Lower leg skin (tissue), 4 donors: ENCODE measurements at places on chromosomes 7 and 10.

DNA sequence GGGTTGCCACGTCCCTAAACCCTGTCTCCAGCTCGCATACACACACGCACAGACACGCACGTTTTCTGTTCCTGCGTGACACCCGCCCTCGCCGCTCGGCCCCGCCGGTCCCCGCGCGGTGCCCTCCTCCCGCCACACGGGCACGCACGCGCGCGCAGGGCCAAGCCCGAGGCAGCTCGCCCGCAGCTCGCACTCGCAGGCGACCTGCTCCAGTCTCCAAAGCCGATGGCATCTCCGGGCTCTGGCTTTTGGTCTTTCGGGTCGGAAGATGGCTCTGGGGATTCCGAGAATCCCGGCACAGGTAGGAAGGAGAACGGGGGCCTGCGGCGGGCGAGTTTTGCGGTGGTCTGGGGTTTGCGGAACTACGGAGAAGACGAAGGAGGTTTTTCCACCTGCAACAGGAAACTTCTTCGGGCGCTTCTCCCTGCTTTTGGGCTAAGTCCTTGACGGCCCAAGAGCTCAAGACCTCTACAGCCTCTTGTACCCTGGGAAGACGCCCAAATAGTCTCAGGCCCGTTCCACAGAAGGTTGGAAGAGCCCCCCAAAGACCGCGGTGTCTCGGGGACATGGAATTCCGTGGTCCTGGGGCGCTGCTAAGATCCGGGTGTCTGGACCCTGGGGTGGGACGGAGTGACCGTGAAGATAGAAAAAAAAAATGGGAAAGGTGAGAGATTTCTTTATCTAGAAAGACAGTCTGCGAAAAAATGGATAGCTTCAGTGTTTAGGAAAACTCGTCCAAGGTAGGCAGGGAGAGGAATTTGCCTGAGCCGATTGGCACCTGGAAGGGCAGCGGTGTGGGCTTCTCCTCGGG lies at the start of gene GAD2:
TSS of gene GAD2 (plus strand) at position 190 of the 811 bp plus-strand sequence. CDS start at position 226, 36 bp downstream.
- DNase-seq = no peak

DNA sequence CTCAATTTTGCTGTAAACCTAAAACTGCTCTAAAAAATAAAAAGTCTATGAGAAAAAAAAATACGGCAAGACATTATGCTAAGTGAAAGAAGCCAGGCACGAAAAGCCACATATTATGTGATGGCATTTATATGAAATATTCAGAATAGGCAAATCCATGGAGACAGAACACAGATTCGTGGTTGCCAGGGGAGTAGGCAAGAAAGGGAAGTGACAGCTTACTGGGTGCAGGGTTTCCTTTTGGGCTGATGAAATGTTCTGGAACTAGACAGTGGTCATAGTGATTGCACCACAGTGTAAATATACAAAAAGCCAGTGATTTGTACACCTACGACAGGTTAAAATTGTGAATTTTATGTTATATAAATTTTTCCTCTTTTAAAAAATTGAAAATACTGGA lies 41.3 kb upstream of the GLI3 start:
- no peak for DNase-seq

GRCh38 chr7:4386190-4386589 lies 295.9 kb upstream of the FOXK1 start:
- DNase-seq = no peak

- DNase-seq = no peak
Observed at GRCh38 chr7:760006-760405, 32.9 kb upstream of the PRKAR1B start.

GRCh38 chr10:8840356-8840755 lies 785.9 kb downstream of the GATA3 start:
- DNase-seq = no peak

DNA sequence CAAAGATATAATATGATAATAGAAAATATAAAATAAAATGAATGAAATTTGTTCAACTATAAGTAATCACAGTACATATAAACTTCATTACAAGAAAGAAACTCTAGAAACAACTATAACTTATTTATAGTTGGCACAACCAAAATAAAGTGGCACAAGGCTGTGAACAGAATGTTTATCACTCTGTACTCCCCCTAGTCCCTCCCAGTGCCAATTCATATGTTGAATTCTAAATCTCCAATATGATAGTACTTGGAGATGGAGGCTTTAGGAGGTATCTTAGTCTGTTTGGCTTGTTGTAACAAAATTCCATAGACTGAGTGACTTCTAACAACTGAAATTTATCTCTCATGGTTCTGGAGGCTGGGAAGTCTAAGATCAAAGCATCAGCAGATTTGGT lies 145.0 kb upstream of the TMEM229A start:
- DNase-seq = no peak

DNA sequence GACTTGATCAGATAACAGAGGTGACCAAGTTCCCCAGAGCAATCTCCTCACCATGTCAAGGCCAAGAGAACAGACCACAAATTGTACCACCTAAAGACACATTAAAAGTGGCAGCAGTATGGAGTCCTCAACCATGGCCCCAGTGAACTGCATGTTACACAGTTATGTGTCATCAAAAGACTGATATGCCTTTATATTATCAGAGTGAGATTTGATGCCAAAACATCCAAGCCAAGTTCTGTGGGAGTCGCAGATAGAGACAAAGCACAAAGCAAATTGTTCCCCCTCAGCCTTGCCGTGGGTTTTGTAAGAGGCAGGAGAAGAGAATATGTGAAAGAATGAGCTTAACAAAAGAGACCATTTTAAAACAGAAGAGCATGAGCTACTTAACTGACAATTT lies 39.2 kb upstream of the TES start:
- no peak for DNase-seq

DNA sequence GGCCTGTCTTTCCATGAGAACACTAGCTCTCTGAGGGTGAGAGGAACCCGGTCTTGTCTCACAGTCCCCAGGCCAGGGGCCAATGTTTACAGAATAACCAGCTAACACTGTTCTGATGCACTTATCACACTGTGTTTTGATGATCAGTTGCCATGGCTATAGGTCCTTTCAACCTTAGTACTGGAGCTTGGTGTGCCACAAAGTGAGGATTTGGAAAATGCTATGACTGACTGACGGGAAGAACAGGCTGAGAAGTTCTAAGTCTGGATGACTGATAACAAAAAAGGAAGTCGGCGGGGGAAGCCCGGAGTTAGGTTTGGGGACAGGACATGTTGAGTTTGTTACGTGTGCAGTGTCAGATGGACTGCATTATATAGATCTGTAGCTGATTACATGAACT lies 141.8 kb downstream of the CTTNBP2 start:
- DNase-seq = no peak

DNA sequence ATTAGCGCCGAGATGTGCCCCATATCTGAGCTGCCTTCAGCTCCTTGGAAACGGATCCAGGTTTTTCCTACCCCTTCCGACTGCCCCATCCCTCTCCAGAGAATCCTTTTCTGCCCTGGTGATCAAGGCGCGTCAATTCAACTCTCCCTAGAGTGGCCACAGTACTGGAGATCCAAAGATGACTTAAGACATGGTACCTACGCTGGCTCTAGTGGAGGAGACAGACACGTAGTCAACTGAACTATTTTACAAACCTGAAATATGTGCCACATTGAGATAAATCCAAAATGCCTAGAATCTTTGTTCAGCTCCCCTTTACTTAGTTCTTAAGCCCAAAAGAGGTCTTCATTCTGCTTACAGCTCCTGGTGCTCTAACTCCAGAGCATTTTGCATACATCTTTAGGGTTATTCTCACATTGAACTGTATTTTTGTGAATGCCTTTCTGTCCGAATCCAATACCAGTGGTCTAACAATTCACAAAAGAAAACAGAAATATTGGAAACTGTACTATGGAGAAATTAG lies 444 bp upstream of the TNPO3 start:
- no peak for DNase-seq

DNA sequence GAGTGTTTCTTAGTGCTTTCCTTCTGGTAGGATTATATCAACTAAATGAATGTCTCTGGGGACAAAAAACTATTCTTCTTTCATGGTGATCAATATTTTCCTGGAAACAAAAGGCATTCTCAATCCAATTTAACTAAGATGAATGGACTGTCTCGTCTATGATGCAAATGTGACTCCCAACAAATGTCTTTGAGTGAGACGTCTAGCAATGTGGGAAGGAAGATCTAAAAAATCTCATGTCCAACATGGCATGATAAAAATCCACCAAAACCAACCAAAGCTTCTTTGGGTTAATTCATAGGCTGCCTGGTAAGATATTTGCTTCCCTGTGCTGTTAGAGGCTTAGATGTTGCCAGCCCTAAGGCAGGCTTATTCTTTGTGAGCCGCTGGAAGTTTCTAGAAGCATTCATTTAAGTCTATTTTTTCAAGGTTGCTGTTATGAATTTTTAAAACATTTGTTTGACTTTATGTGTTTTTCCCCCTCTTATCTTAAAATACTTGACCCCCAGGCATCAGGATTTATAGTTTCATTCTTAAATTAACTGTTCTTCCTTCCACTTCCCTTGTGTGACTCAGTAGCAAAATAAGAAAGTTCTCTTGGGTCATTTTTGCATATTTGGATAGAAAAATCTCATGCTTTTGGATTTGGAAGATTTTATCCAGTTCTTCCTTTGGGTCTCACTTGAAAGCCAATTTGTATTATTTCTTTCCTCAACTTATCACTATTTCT lies 156.3 kb downstream of the NRP1 start:
- DNase-seq = no peak

GRCh38 chr7:111986601-111987000 lies 219.6 kb downstream of the DOCK4 start:
- DNase-seq = no peak

- no peak for DNase-seq
Observed at GRCh38 chr10:117462816-117463544, 79.6 kb upstream of the EMX2 start.

- no peak for DNase-seq
Observed at GRCh38 chr7:6497637-6497905, 49.8 kb upstream of the DAGLB start.

- no peak for DNase-seq
Observed at GRCh38 chr10:65273115-65273514, 1652.7 kb upstream of the LRRTM3 start.

DNA sequence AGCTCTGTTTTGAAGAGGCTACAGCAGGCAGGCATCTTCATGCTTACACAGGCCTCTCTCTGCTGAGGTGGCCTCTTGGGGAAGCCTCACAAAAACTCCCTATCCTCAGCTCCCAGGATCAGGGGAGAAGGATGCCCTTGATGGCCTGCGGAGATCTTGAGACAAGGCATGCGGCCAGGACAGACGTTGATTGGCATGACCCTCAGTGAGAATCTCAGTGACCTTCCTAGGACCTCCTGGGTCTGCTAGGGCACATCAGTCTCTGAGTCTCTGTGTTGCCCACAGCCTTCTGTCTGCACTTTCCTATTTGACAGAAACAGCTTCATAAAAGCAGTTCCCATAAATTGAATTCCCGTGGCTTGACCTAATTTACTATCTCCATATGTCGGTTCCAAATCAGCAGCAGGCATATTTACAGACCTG lies 1005.8 kb upstream of the C7orf33 start:
- DNase-seq = no peak

DNA sequence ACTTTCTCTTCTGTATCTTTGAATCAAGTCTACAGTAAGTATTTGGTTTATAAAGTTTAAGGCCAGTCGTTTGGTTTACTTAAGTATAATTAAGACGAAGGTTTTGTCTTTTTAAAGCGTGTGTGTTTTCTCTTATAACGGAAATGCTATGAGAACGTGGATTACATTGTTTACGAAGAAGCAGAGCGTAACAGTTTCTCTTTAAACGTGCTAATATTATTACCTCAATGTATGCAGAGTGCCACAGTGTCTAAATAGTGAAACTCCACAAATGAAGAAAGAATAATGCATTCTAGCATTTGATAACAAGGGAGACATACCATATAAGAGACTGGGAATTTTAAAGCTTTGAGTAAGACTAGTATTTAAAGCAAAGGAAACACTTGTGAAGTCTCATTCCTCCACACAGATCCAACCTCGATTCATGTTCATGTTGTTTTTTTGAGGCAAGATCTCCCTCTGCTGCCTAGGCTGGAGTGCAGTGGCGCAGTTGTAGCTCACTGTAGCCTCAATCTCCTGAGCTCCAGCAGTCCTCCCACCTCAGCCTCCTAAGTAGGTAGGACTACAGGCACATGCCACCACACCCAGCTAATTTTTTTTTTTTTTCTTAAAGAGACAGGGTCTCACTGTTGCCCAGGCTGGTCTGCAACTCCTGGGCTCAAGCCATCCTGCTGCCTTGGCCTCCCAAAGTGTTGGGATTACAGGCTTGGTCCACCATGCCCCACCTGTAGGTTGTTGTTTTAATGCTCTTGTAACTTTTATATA lies 75.1 kb downstream of the ANKRD61 start:
- peak; percentile 49 for DNase-seq

GRCh38 chr7:117065571-117066150 lies 112.4 kb downstream of the ST7 start:
- DNase-seq = no peak

GRCh38 chr7:74401137-74401859 lies 52.4 kb upstream of the GTF2IRD1 start:
- peak; percentile 59 for DNase-seq

- DNase-seq = no peak
Observed at GRCh38 chr7:44262031-44262430, 61.3 kb downstream of the YKT6 start.

GRCh38 chr7:30920021-30920583 lies 8.4 kb downstream of the AQP1 start:
- peak; percentile 86 for DNase-seq

GRCh38 chr10:84447701-84448400 lies 119.5 kb downstream of the CCSER2 start:
- no peak for DNase-seq

DNA sequence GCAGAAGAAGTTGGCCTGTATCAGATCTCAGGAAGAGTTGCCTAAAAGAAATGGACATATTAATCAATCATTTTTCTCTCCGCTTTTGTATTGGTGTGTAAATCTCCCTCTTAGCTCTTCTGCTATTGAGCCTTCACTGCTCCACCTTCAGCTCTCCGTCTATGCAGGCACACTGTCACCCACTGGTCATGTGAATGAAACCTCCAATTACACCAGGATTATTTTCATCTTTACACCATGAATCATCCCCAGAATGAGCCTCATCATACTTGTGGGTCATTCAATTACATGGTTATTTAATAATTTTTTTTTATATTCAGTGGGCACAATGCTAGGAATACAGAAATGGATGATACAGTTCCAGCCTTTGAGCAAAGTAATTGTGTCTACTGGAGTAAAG lies 92.6 kb downstream of the LRRC4 start:
- no peak for DNase-seq

- DNase-seq = no peak
Observed at GRCh38 chr7:95011146-95011928, 103.9 kb downstream of the PPP1R9A start.

GRCh38 chr10:27620430-27621397 lies 116.6 kb downstream of the RAB18 start:
- DNase-seq = peak; percentile 65

DNA sequence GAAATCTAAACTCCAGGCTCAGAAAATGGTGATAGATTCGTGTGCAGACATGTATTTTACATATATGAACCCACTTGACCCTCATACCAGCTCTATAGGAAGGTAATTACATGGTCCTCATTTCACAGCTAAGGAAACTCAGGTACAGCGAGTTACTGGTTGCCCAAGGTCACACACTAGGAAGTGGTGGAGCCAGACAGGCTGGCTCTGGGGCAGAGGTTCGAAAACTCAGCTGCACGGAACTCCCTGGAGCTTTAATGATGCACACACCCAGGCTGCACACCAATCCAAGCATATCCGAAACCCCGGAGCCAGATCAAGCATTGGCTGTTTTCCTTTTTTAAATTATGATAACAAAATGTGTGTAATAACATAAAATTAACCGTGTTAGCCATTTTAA lies 172.4 kb downstream of the COBL start:
- no peak for DNase-seq
